ENCODE measurements at places on chromosomes 5 and 9.
A peak's percentile ranks its signal among the peaks of the same experiment; 100 is the strongest.

GRCh38 chr9:13089666-13090065 is 189.8 kb downstream of the MPDZ start:
- DNase-seq, result peak; percentile 5

DNA sequence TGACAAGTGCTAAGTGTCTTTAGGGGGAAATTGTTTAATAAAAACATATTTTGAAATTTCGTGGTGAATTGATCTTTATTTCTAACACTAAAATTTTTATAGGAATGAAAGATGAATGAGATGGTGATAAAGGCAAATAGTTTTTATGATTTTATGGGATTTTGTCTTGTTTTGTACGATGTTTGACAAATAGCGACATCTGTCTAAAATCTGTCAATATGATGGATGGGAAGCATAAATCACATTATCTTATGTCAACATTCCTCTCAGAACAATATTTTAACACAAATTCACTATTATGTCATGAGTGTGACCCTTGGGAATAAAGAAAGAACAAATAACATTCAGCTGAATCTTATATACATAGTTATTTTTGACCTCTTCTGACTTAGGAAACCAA is 852.0 kb upstream of the CDH6 start:
- no peak for DNase-seq

- peak; percentile 75 for DNase-seq
Measured at GRCh38 chr9:70112981-70113380, 69.3 kb downstream of the MAMDC2 start.

GRCh38 chr5:25255128-25255527 is 610.4 kb upstream of the CDH10 start:
- peak; percentile 45 for DNase-seq
